ENCODE measurements at places on chromosomes 12 and 14.

DNA sequence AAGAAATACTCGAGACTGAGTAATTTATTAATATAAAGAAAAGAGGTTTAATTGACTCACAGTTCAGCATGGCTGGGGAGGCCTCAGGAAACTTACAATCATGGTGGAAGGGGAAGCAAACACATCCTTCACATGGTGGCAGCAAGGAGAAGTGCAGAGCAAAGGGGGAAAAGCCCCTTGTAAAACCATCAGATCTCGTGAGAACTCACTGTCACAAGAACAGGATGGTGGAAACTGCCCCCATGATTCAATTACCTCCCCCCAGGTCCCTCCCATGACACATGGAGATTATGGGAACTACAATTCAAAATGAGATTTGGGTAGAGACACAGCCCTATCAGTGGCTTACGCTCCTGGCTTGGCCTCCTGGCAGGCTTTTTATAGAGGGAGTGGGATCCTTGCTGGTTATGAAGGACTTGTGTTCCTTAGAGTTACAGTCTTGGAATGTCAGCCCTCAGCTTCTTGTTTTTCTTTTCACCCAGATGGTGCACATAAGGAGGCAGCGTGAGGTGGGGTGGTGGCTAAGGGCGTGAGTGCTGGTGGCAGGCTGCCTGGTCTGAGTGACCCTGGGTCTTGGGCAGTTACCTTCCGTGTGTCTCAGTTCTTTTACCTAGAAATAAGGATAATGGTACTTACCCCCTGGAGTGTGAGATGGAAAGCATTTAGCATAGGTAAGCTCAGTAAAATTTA is 25.7 kb downstream of the TRAF3 start:
- DNase-seq: no peak

GRCh38 chr12:98909746-98910145 is 264.7 kb downstream of the APAF1 start:
- no peak for DNase-seq

DNA sequence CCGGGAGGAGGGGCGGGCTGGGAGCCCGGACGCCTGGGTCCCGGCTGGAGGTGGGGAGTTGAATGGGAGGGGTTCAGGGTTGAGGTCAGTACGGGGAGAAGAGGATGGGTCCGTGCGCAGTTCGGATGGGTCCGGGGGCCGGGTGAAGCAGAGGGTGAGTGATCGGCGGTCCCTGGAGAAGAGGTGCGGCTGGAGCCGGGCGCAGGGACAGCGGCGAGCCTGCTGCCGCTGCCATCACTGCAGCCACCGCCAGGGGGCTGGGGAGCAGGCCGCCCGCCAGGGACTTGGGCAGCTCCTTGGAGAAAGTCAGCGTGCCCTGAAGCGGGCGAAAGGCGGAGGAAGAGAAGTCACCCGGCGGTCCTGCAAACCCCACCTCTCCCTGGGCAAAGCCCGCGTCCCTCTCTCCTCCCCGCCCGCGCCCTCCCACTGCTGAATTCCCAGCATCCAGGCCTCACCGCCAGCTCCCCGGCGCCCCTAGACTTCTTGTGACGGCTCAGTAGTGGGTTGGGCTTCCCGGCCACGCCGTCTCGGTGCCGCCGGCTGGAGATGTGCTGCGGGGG is 6.0 kb upstream of the GPR84 start:
- DNase-seq: no peak

DNA sequence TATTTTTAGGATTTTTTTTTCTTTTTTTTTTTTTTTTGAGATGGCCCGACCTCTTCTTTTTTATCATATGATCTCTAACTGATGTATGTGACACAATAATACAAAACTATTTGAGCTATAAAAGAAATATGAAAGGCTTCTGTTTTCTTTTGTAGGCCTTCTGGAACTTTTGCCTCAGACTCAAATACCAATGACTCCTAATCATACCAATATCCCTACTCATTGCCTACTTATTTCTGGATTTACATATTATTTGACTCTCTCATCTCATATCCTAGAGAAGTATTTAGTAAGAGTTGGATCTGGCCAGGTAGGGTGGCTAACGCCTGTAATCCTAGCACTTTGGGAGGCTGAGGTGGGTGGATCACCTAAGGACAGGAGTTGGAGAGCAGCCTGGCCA is 12.7 kb upstream of the WDR89 start:
- DNase-seq: no peak

DNA sequence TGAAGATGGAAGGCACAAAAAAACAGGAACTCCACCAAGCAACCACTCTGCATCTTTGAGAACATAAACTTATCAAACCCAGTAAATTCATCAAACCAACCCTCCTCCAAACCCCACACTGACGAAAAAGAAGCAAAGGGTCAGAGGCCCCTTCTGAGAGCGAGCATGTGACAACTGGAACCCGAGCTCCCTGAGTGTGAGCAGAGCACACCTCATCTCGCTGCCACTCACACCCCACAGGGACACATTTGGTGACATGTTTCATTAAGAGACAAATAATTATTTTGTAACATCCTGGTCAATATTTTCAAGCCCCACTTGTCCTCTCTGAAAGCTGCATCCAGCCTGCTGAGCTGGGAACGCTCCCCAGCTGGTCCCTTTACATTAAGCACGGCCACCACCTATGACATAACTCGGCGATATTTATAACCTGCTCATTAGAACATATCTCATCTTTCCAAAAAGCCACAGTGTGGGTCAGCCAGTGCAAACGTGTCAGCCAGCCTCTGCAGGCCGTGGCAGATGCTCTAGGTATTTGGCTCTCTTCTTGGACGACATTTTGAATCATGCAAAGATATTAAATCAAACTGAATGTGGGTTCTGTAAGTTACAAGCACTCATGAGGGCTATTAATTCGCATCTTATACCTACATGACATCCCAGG is 120.1 kb downstream of the TTC7B start:
- peak; percentile 41 for DNase-seq

DNA sequence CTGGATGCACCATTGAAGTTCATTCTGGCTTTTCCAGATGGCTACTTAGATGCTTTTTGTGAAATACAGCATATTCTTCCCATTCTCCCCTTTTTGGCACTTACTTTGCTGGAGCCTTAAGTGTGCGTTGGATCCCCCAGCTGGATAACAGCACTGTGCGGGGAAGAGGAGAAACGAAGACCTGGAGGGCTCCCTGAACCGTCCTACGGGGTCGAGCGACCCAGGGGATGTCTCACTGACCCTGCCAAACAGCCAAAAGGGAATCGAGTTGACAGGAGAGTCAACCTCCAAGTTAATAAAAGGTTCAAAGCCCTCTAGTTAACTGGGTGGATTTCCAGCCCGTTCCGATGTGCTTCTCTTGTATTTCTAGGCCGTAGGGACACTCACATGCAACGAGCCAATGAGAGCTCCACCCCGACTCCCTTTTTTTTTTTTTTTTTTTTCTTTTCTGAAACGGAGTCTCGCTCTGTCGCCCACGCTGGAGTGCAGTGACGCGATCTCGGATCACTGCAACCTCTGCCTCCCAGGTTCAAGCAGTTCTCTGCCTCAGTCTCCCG is 1.0 kb upstream of the CAMKK2 start:
- no peak for DNase-seq

- no peak for DNase-seq
These were observed 59.0 kb downstream of the GALNT16 start for GRCh38 chr14:69318901-69319475.

DNA sequence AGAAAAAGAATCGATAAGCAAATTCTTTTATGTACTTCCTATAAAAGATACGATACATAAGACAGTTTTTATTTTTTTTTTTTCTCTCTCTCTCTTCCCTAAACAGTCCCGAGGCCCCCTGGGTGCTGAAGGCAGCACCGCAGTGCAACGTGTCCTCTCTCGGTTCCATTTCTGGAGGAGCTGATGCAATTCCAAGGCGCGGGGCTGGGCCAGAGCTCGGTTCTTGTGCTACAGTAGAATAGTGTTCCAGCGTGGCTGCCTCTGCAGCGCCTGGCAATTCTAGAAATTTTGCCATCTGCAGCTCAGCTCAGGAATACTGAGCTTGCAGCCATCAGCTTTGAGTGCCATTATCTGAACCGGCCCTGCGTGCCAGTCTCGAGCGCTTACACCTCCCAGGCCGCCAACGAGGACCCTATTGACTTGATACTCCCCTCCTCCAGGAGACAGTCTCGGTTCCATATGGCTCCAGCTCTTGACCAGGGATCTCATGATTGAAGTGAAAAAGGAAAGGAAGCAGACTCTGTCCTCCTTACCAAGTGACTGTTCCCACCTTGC is 630 bp downstream of the ALDH1L2 start:
- DNase-seq: peak; percentile 46

DNA sequence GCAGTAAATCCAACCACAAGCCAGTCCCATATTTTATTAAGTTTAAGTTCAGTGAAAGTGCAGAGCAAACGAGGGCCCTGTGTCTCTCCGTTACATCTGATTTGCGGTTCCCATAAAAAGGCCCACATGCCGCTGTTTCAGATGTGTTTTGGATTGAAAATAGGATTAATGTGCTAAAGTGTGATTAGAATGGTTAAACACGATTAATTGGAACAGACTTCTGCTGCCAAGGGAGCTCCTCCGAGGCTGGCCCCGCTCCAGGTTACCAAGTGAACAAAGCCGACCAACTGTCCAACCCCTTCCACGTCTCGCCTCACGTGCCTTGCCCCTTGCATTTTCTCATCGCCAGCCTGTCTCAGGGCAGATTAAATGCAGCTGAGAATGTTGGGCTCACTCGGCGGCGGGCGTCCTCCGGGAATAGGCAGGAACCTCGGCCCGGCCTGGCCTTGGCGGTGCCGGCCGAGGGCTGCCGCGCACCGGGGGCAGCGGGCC is 166.5 kb upstream of the GSC start:
- peak; percentile 20 for DNase-seq

- no peak for DNase-seq
These were observed 149.9 kb downstream of the CALM1 start for GRCh38 chr14:90546767-90547166.

DNA sequence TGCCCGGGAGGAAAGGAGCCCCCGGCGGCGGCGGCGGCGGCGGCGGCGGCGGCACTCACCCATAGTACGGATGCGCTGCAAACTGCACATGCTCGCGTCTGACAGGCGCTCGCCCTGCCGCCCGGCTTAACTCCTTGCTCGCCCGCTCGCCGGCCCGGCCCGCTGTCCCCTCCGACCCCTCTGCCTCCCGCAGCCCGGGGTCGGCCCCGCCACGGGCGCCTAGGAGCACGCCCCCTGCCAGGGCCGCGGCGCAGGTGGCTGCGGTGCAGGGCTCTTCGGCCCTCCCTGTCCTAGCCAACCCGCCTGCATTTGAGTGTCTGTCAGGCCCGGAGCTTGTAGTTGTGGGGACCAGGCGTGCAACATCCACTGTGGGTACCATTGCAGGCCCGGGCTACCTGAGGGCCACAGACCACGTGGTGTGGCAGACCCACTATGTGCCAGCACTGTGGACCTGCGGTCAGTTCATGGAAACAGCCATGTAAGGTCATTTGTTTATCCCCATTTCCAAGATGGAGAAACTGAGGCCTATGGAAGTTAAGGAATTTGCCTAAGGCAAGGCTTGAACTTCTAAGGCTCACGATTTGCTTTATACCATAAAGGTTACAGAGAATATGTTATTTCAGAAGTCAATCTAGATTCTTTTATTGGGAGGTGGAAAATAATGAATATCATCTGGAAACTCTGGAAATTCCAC is 17.6 kb upstream of the PLEKHH1 start:
- no peak for DNase-seq

DNA sequence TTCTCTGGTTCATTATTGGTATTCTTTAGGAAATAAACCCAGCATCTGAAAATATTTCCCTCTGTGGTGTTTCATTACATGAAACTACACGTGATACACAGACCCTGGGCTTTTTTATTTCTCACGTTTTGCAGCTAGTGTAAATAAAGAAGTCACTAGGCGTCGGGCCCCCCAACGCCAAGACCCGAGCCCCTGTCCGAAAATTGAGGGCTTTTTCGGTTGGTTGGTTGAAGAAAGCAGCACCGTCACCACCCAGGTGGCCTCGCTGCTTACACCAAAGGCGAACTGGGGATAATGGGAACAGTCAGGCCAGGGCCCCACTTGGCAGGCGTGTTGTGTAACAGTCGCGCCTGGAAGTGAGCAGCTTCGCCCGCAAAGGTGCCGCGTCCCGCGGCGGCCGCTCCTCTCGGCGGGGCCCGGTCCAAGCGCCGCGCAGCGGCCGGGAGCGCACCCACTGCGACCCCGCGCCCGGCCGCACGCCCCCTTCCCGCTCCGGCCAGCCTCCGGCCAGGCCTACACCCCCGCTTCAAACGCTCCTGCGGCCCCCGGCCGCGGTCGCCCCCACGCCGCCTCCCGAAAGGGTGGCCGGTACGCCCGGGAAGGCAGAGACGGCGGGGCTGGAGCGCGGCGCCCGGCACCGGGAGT is 1.2 kb downstream of the DUSP16 start:
- no peak for DNase-seq

DNA sequence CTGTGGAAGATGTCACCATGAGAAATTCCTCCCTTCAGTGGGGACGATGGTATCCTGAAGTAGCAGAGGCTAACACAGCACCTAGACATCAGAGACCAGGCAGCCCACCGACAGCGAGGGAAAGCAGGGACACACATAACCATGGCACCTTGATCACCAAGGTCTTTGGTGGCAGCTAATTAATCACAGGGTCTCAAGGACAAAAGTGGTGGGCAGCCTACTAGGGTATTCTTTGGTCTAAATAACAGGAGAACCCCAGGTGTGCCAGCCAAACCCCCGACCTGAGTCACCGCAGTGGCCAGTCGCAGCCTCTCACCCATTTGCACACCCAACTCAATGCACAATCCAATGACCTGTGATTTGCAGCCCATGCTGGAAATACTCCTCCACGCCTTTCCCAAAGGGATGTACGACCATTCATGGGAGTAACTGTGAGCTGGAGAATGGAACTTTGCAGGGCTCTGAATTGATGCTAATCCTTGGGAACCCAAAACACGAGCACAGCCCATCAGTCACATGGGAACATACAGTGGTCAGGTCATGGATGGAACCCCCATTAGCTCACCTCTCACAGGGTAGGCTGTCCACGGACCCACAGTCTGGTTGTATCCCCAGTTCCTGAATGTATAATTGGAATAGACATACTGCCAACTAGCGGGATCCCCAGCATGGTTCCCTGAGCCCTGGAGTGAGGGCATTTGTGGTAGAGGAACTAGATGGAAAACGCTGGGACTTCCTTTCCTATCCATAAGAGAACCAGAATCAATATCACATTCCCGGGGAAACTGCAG is 58.7 kb upstream of the C14orf180 start:
- no peak for DNase-seq

DNA sequence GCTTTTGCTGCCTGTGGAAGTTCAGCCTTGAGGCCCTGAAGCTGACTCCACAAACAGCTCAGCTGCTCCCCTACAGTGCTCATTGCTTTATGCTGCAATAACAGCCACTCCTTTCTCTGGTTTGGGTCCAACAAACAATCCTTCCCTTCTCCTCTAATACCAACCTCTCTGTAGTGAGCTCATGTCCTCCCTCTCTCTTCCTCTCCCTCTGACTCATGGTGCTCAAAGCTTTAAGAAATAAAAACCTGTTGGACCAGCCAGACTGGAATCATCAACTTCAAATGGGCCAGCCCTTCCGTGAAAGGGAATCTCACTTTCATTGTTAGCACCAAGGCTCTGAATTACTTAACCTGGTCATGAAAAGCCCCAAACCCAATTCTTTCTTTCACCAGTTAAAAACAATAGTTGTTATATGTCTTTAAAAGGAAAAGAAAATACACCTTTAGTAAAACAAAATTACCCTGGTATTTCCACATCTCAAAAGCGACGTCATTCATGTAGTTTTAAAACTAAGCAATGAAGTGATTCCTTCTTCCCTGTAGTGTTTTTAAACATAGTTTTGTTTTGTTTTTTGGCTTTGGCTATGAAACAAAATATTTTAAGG is 126.4 kb downstream of the DUSP6 start:
- no peak for DNase-seq

- DNase-seq: no peak
These were observed 10.5 kb upstream of the HHIPL1 start for GRCh38 chr14:99634443-99634842.

GRCh38 chr14:90405101-90405500 is 8.3 kb downstream of the CALM1 start:
- no peak for DNase-seq

GRCh38 chr12:29572938-29573337 is 75.5 kb upstream of the OVCH1 start:
- no peak for DNase-seq

Measured in NCI-H2107 (cell line).